Activated CD4-positive, alpha-beta T cell treated with anti-CD3 and anti-CD28 coated beads, Interleukin-2, amount 50 U/mL, for 24 hours (primary cell): ENCODE measurements at places on chromosomes 16 and 17.

GRCh38 chr17:82983510-82984248 lies 95.7 kb upstream of the METRNL start:
- no peak for DNase-seq

- no peak for DNase-seq
Observed at GRCh38 chr17:47808036-47808829, 13.4 kb downstream of the OSBPL7 start.

DNA sequence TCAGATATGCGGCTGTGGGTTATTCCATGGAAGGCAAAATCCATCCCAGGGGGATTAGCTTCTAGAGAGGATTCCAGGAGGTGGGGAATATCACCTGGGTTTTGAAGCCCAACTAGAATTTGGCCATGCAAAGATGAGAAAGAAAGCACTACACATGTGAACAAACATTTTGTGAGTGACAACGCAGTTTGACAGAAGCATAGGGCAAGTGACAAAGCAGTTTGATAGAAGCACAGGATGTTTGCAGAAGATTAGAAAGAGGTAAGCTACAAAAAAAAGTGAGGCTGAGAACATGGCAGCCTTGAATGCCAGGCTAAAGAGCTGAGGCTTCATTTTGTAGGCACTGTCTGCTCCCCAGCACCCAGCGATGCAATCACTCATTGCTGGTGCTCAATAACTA lies 12.3 kb upstream of the KRT38 start:
- DNase-seq = no peak

DNA sequence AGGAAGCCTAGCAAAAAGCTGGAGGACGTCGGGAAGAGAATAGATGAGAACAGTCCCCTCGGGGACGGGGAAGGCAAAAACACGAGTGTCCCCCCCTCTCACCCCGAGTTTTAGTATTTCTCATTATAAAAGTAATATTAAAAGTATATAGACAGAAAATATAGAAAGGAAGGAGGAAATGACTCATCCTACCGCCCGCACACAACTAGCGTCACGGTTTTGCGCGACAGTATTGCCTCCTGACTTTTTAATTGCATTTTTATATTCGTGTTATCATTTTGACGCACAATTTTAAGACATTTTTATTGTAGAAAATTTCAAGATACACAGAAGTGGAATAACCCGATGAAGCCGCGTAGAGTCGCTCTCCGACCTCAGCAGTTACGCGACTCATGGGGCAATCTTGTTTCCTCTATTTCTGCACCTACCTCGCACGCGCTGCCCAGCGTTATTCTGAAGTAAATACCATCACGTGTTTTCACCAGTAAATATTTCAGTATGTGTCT lies 652 bp upstream of the SLC25A19 start:
- peak; percentile 58 for DNase-seq

DNA sequence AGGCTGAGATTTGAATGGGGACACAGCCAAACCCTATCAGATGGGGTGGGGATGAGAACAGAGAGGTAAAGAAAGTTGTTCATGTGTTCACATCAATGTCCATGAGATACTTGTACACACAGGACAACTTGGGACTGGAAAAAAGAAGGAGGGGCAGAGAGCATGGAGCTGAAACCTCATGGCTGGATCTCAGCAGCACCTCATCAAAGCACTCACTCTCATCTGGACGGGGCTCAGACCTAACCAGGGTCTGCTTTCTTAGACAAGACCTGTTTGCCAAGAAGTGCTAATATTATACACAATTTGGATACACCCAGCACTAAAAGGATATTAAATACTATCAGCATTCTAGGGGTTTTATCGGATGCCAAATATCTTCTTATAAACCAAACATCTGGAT lies 399.8 kb downstream of the SLC39A11 start:
- DNase-seq = no peak

DNA sequence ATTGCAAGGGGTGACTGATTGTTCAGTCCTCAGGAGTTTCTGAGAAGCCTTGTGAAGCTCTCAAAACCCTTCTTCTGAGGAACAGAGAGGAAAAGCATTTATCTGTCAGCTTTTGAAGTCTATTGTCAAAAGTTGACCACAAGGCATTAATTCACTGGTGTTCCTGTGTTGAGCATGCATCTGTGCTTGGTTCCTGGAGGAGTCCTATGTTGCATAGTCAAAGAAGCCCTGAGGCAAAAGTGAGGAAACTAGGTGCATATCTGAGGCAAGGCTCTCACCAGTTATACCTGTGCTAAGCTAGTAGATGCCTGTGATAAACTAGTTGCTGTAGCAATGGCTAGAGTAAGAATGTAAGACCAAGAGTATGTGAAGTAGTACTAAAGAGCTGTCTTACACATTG lies 1.8 kb upstream of the HEATR6 start:
- no peak for DNase-seq

GRCh38 chr16:88772871-88773811 lies 11.9 kb downstream of the PIEZO1 start:
- no peak for DNase-seq

- DNase-seq = no peak
Observed at GRCh38 chr17:78197147-78197832, 10.1 kb downstream of the AFMID start.

DNA sequence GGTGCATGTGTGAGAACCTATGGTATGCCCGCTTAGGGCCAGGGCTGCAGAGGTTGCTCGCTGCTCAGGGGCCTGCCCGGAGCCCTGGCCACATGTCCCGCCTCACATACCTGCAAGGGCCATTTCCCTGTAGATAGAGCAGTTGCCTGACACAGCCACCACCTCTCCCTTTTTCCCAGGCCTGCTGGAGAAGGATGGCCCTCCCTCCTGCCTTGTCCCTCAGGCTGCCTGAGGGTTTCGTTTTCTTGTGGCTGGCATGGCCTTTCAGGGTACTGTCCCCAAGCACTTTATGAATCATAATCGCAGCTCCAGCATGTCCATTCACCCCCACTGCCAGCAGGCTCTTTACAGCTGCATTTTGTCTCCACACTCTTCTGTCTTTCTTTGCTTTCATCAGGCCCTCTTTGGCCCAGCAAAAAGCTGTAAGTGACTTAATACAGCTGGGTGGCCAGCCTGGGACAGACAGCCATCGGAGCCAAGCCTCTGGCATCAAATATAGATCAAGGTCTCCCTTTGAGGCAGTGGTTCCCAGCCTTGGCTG lies 65.7 kb downstream of the MPRIP start:
- no peak for DNase-seq

- peak; percentile 72 for DNase-seq
Observed at GRCh38 chr16:27401768-27402568, at the start of gene IL21R. TSS of gene IL21R (plus strand) at chr16:27402174. CDS start at chr16:27430072, 27,898 bp downstream.

DNA sequence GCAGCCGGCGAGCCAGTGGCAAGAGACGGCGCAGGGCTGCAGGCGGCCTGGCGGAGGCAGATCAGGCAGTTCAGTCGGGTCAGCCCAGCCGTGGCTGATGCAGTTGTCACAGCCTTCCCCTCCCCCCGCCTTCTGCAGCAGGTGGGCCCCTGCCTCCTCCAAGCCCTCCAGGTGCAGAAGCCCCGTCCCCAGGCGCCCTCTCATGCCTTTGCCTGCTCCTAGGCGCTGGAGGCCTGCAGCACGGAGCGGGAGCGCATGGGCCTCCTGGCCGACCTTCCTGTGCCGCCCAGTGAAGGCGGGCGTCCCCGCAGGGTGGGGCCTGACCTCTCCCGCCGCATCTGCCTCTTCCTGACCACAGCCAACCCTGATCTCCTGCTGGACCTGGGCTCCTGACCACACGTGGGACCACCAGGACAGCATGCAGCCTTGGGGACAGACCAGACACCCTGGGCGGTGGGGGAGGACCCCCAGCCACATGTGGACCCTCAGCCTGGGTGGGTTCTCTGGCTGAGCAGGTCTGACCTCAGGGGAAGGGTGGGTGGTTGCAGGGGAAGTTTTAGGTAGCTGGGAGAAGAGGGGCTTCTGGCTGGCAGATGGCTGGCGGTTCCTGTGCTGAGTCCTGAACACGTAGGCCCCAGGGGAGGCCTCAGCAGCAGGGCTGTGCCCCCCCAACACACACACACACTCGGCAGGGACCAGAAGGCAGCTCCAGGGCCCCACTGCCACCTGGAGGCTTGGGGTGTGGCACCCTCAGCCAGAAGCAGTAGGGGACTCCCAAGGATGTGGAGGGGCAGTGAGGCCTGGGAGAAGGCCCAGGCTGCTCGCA lies 3.1 kb upstream of the MRPS34 start:
- no peak for DNase-seq

DNA sequence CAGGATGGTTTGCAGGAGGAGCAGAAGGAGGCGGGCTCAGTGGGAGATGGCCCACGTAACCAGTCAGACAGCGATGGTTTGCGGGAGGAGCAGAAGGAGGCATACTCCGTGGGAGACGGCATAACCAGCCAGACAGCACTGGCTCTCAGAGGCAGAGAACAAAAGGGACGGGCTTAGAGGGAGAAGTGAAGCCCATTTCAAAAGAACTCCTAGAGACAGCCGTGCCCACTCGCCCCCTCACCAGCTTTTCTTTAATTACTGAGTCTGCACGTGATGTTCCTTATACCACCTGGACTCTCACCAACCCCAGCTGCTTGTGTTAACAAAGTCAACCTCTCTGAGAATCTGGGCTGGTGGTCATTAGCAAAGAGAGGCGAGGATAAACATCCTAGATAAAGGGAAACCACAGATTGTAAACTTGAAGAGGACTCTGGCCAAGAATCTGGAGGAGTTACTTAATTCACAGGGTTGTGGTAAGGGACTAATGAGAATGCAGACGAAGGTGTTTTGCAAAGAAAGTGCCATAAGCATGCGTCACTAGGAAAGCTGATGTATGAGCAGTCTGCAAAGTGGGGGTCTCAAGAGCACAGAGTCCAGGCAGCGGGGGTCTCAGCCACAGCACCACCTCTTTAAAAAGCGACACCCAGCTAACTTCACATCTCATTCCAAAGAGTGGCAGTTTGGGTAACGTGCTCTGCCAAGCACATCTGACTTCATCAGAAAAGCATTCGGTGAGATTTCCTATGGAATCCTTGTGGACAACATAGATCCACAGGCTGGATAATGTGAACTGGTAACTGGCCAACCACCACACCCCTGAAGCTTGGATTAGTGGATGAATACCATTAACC lies 51.7 kb downstream of the NXN start:
- no peak for DNase-seq

DNA sequence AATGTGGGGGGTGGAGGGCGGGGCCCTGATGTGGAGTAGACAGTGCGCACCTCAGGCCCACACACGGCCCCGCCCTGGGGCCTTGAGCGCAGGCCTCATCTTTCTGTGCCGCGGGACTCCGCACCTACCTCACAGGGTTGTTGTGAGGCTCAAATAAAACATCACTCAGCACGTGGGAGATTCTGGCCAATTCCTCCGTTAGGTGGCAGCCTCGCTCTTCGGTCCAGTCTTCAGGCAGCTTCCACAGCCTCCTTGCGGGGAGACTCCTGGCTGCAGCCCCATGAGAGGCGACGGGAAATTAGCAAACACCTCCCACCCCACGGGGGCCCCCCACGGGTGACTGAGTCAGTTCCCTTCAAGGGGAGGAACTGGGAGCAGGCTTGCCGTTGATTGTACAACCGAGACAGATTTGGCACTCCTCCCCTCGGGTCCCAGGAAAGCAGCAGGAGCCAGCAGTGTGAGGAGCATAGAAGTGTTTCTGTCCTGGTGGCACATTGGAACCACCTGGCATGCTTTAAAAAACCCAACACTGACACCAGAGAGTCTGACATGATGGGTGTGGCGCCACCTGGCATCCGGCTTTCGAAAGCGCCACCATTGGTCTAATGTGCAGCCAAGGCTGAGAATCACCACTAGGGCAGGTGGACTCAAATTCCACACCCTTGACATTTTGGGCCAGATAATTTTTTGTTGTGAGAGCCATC lies 7.6 kb downstream of the MRM1 start:
- DNase-seq = no peak

DNA sequence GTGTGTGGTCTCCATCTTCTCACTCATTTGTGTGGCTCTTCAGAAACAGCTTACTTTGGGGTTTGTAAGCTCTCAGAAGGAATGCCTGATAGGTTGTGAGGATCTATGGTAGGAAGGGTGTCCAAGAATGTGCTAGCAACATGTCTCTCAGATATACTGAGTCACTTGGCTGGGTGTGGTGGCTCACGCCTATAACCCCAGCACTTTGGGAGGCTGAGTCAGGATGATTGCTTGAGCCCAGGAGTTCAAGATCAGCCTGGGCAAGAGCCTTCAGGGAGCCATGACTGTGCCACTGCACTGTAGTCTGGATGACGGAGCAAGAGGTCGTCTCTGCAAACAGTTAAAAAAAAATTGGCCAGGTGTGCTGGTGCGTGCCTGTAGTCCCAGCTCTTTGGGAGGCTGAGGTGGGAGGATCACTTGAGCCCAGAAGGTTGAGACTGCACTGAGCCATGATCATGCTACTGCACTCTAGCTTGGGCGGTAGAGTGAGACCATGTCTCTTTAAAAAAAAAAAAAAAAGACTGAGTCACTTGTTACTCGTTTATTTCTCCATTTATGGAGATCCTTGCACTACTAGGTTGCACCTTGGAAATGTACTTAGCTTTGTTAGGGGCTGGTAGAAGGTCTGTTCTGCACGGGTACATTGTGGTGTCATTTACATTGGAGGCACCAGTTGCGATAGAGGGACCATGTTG lies 232.0 kb downstream of the SNX29 start:
- DNase-seq = no peak

DNA sequence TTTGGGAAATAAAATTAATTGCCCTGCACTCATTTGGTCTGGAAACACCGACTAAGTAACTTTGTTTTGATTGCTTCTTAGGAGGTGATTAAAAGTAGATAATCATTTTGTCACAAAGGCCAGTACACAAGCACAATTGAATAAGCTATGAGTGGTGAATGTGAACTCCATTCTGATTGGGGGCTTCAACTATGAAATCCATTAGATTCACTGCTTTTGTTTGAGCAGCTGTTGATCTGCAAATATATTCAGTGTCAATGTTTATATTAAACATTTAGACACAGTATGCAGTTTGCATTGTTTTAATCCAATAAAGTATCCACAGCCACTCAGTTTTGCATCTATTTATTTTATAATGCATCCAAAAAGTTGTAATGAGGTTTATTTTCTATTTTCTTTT lies 817.5 kb downstream of the CDH11 start:
- no peak for DNase-seq

DNA sequence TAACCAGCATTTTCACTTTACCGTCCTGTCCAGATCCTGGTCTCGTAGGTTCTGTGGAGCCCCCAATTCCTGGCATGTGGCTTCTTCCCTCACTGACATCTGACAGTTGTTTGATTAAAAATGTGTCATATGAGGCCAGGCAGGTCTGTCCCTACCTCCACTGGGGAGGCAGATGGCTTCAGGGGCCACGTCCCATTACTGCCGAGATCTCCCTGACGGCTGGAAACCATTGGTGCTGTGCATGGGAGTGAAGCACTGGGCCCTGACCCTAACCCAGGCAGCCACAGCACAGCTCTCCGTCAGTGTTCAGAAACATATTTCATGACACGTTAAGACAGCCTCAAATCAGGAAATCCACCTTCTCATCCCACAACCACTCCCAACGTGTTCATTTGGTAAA lies 77.5 kb downstream of the GNAO1 start:
- no peak for DNase-seq
